ENCODE measurements at places on chromosomes 3 and 15.

GRCh38 chr3:141738891-141739363 lies 829 bp downstream of the RNF7 start:
- peak; percentile 63 for DNase-seq

GRCh38 chr3:48661501-48662144 lies 1.1 kb downstream of the CELSR3 start:
- peak; percentile 71 for DNase-seq

GRCh38 chr3:123536153-123536895 lies 48.5 kb downstream of the HACD2 start:
- no peak for DNase-seq

- DNase-seq = no peak
Observed at GRCh38 chr3:176293276-176293675, 904.0 kb downstream of the TBL1XR1 start.

GRCh38 chr3:50258029-50258680 lies 10.8 kb upstream of the SEMA3B start:
- no peak for DNase-seq

DNA sequence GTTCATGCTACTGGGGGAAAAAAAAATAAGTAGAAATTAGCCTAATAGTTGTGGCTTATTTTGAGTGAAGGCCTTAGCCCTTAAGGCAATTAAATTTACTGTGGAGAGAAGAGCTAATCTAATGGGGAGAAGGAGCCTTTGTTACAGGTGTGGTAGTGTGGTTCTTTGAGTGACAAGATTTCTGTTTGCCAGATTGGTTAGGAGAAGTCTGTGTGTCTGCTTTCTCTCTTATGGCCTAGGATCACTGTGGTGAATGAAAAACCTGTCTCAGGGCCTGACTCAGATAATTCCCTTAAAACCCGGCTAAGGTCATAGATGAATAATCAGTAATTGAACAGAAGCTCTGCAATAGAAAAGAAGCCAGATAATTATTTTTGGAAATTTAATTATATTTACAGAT lies 27.0 kb downstream of the OPA1 start:
- DNase-seq = no peak

DNA sequence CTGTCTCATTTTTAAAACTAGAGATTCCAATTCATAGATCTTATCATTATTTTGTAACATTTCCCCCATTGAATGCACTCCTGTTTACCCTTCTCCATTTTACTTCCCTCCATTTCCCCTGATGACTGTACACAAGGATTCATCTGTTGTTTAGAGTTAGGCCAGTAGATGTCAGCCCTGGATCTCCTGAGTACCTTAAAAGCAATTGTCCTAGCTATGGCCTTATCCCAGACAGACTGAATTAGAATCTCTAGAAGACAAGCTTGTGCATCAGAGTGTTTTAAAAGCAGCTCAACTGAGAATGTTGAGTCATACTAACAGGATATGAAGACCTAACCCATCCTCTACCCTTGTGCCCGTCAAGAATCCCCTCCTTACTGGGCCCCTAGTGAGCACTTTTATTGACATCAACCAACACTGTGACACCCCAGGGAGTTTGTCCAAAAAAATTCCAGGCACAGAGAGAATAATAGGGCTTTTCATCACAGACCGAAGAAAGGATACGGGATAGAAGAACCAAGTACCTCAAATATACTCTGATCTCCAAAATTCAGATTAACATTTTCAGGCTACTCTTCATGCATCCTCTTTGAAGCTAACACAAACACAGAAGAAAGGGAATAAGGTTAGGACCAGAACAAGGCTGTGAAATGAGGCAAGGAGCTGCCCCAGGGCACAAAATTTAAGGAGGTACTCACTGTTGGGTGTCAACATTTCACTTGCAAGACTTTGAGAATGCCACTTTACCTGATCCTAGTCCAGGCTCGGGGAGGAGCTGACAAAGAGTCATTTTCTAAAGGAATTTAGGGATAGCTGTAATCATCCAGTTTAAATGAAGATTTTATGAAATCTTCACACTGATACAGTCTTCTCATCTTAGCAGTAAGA lies 17.1 kb downstream of the ZBED2 start:
- DNase-seq = peak; percentile 77

DNA sequence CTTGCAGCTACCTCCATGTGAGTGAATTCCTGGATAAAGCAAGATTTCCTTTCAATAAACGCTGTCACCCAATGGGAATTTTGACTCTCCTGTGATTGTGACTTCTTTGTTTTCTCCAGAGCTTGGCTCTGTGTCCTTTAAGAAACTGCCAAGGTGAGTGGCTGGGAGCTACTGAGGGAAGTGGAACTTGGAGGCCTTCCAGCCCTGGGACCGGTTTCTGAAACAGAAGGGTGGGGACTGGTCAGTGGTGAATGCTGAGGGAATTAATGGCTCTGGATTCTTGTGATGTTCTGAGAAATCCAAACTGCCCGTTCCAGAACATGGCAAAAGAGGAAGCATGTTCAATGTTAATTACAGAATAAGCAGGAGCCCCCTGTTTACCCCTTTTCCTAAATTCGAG lies 41.1 kb upstream of the MYZAP start:
- DNase-seq = no peak

- no peak for DNase-seq
Observed at GRCh38 chr3:15979495-15979894, 181.7 kb upstream of the ANKRD28 start.

GRCh38 chr3:159757341-159758060 lies 231.1 kb upstream of the IL12A start:
- peak; percentile 50 for DNase-seq
